ENCODE measurements at places on chromosomes 7 and 10. TPM values are rescaled to one million over a fixed set of nuclear protein-coding genes. Genes with fewer than 3 reads are reported as not detected.

Gene SPDYE5
- total RNA-seq = not detected

Gene NUTM2B
- total RNA-seq = 1.3 TPM

Gene NUTM2A
- 1.6 TPM for total RNA-seq

Gene TUBAL3
- 0.40 TPM for total RNA-seq

Gene ARHGAP22
- 4.4 TPM for total RNA-seq
